ENCODE measurements at places on chromosomes 2 and 18.

- no peak for ATAC-seq
- peaks cover 18% of the 10 kb centered on the region for H3K4me1 ChIP-seq
- peak overlapping the region; percentile 95 for H3K27ac ChIP-seq
- no peak overlapping the region for H3K4me3 ChIP-seq
These were observed 1.4 kb upstream of the TTL start for GRCh38 chr2:112480530-112481049.

GRCh38 chr2:218043100-218043499 lies 26.0 kb upstream of the RUFY4 start:
- H3K27me3 ChIP-seq: no peaks in the 10 kb centered on the region
- H3K36me3 ChIP-seq: no peaks in the 10 kb centered on the region

GRCh38 chr2:168486477-168486876 lies 30.4 kb downstream of the CERS6 start:
- H3K27ac ChIP-seq: no peak overlapping the region
- H3K4me1 ChIP-seq: peaks cover 5% of the 10 kb centered on the region
- ATAC-seq: no peak
- no peaks in the 10 kb centered on the region for H3K36me3 ChIP-seq
- H3K4me3 ChIP-seq: no peak overlapping the region

GRCh38 chr2:26742048-26742770 lies 21.9 kb upstream of the SLC35F6 start:
- ATAC-seq: no peak
- H3K27me3 ChIP-seq: no peaks in the 10 kb centered on the region
- H3K27ac ChIP-seq: no peak overlapping the region

- no peaks in the 10 kb centered on the region for H3K27me3 ChIP-seq
- no peak for ATAC-seq
- no peak overlapping the region for H3K27ac ChIP-seq
These were observed 312.9 kb downstream of the NCKAP5 start for GRCh38 chr2:133255360-133255759.

- H3K27me3 ChIP-seq: no peaks in the 10 kb centered on the region
- H3K36me3 ChIP-seq: no peaks in the 10 kb centered on the region
- no peak overlapping the region for H3K4me3 ChIP-seq
- ATAC-seq: no peak
These were observed 226.5 kb downstream of the PID1 start for GRCh38 chr2:229044581-229044980.

GRCh38 chr2:47560107-47560819 lies 157.3 kb downstream of the MSH2 start:
- no peaks in the 10 kb centered on the region for H3K4me1 ChIP-seq
- H3K27me3 ChIP-seq: peaks cover 45% of the 10 kb centered on the region
- ATAC-seq: no peak

- H3K4me3 ChIP-seq: peak overlapping the region; percentile 90
- peaks cover 22% of the 10 kb centered on the region for H3K27me3 ChIP-seq
- peaks cover 3% of the 10 kb centered on the region for H3K4me1 ChIP-seq
- no peaks in the 10 kb centered on the region for H3K36me3 ChIP-seq
These were observed 1.4 kb upstream of the MBP start for GRCh38 chr18:77133835-77134496.

GRCh38 chr18:76421685-76422078 lies 73.4 kb downstream of the ZNF516 start:
- no peaks in the 10 kb centered on the region for H3K27me3 ChIP-seq
- H3K4me1 ChIP-seq: no peaks in the 10 kb centered on the region
- ATAC-seq: no peak
- no peak overlapping the region for H3K4me3 ChIP-seq
- H3K27ac ChIP-seq: no peak overlapping the region

DNA sequence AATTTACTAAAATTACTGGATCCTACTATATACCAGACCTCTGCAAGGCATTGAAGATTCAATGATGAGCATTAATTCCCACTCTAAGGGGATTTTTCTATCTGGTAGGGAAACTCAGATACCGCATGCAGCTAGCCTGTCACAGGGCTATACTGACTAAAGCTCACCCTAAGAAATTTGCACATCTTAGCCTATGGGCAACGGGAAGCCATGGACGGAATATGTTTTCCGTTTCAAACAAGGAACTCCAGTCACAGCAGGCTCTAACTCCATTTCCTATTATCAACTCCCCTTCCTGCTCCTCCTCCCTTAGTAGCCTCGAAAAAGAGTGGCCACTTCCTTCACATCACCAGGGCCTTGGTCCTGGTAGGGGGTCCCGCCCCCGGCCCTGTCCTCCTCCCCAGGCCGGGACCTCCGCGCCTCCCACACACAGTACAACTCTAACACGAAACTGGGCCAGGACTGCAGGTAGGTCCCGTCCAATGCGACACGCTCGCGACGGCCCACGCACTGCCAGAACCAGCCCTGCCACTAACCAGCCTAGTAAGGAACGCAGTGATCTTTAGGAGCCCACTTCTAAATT lies 659 bp upstream of the COX5B start:
- peak overlapping the region; percentile 82 for H3K4me3 ChIP-seq
- peaks cover 33% of the 10 kb centered on the region for H3K36me3 ChIP-seq
- ATAC-seq: peak; percentile 50
- H3K27me3 ChIP-seq: no peaks in the 10 kb centered on the region
- H3K4me1 ChIP-seq: peaks cover 10% of the 10 kb centered on the region

DNA sequence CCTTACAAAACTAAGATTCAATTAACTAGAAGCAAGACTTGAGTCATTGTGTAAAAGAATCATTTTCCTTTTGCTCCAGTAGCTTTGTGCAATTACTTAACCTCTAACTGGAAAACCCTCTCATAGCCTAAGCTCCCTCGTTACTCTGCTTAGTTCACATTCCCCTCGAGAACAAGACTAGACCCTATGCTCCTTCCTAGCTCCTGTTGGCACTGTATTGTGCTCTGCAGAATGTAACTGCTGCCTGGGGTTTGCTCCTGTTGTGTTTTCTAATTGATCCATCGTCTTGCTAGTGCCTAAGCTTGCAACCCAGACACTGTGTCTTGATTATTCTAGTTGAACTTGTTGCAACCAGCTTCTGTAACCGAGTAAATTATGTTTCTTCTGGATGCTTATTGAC lies 347.0 kb downstream of the ZNF804A start:
- no peak overlapping the region for H3K4me3 ChIP-seq
- no peaks in the 10 kb centered on the region for H3K4me1 ChIP-seq
- H3K27ac ChIP-seq: no peak overlapping the region
- no peaks in the 10 kb centered on the region for H3K36me3 ChIP-seq
- no peaks in the 10 kb centered on the region for H3K27me3 ChIP-seq

DNA sequence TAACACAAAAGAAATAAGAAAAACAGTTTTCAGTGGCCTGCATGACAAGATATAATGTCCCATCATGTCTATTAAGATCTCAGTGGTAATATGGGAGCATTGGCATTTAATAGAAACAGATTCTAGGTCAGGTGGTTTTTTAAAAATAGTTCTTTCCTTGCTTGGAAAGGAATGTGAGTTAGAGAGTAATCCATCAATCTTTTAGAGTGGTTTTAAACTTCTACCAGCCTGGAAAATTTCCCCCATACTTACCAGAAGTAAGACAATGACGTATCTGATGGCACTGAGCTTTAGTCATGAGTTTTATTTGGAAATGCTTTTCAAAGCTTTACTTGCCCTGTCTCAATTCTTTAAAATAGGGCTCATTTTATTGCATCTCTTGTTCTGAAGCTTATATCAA lies 441.7 kb upstream of the SMIM21 start:
- no peaks in the 10 kb centered on the region for H3K36me3 ChIP-seq
- H3K27me3 ChIP-seq: no peaks in the 10 kb centered on the region
- no peak overlapping the region for H3K4me3 ChIP-seq
- H3K27ac ChIP-seq: peak overlapping the region; percentile 77
- H3K4me1 ChIP-seq: no peaks in the 10 kb centered on the region

DNA sequence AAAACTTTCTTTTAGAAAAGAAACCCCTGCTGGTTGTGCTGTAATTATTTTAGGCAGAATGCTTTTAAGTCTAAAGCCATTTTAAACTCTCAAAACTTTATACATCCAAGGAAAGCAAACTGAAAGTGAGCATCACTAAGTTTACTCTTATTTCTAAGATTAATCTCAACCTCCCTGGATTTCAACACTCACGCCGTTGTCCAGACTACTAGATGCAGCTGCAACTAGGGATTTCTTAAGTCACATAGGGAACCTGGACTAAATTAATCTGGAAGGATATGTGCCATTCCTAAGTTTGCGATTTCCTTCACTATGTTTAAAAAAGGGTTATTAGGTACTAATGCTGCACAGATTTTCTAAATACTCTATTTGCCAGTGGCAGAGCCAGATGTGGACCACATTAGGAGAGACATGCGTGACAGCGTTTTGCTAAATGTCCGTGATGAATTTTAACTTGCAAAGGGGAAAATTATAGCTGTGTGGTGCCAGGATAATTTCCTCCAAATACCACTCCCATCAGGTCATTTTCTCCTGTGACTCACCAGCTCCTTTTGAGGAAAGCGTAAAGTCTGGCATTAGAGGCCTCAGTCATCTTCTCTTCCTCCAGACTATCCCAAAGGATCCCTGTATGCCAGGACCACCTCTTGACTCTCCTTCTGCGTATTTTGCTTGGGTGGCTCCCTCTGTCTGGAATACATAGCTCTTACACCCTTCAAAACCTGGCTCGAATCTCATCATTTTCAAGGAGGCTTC lies 143.7 kb downstream of the ATL2 start:
- peak; percentile 80 for ATAC-seq
- H3K36me3 ChIP-seq: no peaks in the 10 kb centered on the region
- H3K27ac ChIP-seq: no peak overlapping the region
- no peak overlapping the region for H3K4me3 ChIP-seq

- no peaks in the 10 kb centered on the region for H3K27me3 ChIP-seq
- no peaks in the 10 kb centered on the region for H3K36me3 ChIP-seq
- no peak overlapping the region for H3K27ac ChIP-seq
- no peak for ATAC-seq
These were observed 2.9 kb upstream of the SERPINB4 start for GRCh38 chr18:63646936-63647335.

DNA sequence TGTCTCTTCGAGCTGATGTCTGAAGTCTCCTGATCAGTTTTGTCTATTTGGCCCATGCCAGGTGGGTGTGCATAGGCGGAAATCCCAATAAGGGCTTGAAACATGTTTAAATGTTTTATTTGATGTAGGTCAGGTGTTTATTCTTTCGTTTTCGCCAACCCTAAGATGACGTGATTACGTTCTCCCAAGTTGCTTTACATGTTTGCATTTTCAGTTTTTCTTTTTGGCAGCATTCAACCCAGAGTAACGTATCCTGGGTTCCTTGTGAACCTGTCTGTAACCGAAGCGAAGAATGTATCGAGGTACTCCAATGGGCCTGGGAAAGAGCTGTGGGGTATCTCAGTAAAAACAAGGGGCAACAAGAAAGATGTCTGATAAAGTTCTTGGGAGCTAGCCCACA lies 3.1 kb downstream of the ALPK2 start:
- no peaks in the 10 kb centered on the region for H3K4me1 ChIP-seq
- no peak overlapping the region for H3K27ac ChIP-seq
- H3K27me3 ChIP-seq: no peaks in the 10 kb centered on the region
- H3K4me3 ChIP-seq: no peak overlapping the region

- H3K4me1 ChIP-seq: peaks cover 23% of the 10 kb centered on the region
- no peak overlapping the region for H3K27ac ChIP-seq
- ATAC-seq: no peak
- H3K27me3 ChIP-seq: peaks cover 52% of the 10 kb centered on the region
- H3K36me3 ChIP-seq: no peaks in the 10 kb centered on the region
These were observed 4.4 kb upstream of the NEU4 start for GRCh38 chr2:241804326-241805229.

GRCh38 chr2:134846213-134846612 lies 7.8 kb downstream of the ACMSD start:
- no peaks in the 10 kb centered on the region for H3K27me3 ChIP-seq
- no peaks in the 10 kb centered on the region for H3K4me1 ChIP-seq
- ATAC-seq: no peak
- H3K4me3 ChIP-seq: no peak overlapping the region
- H3K36me3 ChIP-seq: no peaks in the 10 kb centered on the region

DNA sequence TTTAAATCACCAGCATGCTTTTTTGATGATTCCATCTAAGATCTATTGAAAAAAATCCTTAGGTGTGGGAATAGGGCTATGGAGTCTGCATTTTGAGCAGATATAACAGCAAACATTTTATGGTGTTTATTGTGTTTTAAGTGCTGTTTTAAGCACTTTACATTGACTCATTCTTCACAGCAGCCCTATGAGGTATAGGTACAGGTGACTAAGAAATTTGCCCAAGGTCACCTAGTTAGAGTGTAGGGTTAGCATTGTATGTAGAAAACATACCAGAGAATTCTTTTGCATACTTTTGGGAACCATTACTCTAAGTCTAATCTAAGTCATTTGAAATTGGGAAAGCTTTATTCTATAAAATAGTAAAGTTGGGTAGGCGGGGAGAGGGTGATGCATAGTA lies 31.3 kb downstream of the PPM1B start:
- H3K4me3 ChIP-seq: no peak overlapping the region
- peaks cover 8% of the 10 kb centered on the region for H3K36me3 ChIP-seq
- H3K27me3 ChIP-seq: no peaks in the 10 kb centered on the region
- no peak overlapping the region for H3K27ac ChIP-seq
- ATAC-seq: no peak

DNA sequence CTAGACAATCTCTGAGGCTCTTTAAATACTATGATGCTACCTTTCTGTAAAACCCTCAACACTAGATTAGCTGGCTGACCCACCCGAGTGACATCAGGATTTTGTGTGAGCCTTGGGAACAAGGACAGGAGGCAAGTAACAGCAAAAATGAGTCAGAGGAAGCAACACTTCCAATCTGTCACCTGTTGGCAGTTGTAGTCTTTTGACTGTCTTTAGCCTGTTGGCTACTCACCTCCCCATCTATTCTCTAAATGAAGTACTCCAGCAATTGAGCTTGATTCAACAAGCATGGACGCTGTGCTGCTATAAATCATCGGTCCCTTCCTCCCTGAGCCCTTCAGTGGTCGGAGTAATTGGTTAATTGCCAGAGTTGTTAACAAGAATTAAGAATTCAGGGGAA lies 898.7 kb downstream of the BCL11A start:
- peaks cover 5% of the 10 kb centered on the region for H3K27me3 ChIP-seq
- H3K4me3 ChIP-seq: no peak overlapping the region
- H3K4me1 ChIP-seq: no peaks in the 10 kb centered on the region
- no peak overlapping the region for H3K27ac ChIP-seq
- ATAC-seq: no peak

DNA sequence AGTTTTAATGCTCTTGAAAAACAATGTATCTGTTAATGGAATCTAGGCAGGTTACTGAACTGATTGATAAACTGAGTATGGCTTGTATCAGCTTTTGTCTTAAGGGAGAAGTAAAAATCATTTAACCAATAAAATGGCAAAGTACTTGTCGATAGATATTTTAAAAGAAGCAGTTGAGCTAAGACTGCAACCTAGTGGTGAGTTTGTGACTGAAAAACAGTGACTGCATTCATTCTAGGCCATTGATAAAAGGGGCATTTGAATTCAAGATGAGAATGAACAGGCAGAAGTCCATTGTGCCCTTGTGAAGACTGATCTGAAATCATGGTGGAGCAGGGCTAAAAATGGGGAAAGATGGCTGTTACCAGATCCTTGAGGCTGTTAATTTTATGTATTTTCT lies 59.4 kb upstream of the MSTN start:
- ATAC-seq: no peak
- no peaks in the 10 kb centered on the region for H3K36me3 ChIP-seq
- no peak overlapping the region for H3K4me3 ChIP-seq
- no peak overlapping the region for H3K27ac ChIP-seq

GRCh38 chr2:122883849-122884248 lies 1128.4 kb downstream of the TSN start:
- no peaks in the 10 kb centered on the region for H3K4me1 ChIP-seq
- no peaks in the 10 kb centered on the region for H3K27me3 ChIP-seq
- no peak overlapping the region for H3K4me3 ChIP-seq
- H3K36me3 ChIP-seq: no peaks in the 10 kb centered on the region
- no peak for ATAC-seq

- no peak overlapping the region for H3K4me3 ChIP-seq
- no peak for ATAC-seq
- no peak overlapping the region for H3K27ac ChIP-seq
- H3K27me3 ChIP-seq: peaks cover 18% of the 10 kb centered on the region
- no peaks in the 10 kb centered on the region for H3K4me1 ChIP-seq
These were observed 424.3 kb upstream of the MEX3C start for GRCh38 chr18:51621864-51622160.
